ENCODE measurements at places on chromosomes 7 and 10.

- DNase-seq = no peak
Observed at GRCh38 chr10:77889277-77889903, 37.2 kb downstream of the DLG5 start.

GRCh38 chr10:132605390-132605789 lies 67.8 kb downstream of the INPP5A start:
- DNase-seq = no peak

- no peak for DNase-seq
Observed at GRCh38 chr10:93745408-93746065, 12.2 kb upstream of the LGI1 start.

GRCh38 chr7:128458956-128459355 lies 3.3 kb downstream of the HILPDA start:
- DNase-seq = peak; percentile 83

GRCh38 chr10:102994531-102995295 lies 76.6 kb downstream of the CNNM2 start:
- no peak for DNase-seq

DNA sequence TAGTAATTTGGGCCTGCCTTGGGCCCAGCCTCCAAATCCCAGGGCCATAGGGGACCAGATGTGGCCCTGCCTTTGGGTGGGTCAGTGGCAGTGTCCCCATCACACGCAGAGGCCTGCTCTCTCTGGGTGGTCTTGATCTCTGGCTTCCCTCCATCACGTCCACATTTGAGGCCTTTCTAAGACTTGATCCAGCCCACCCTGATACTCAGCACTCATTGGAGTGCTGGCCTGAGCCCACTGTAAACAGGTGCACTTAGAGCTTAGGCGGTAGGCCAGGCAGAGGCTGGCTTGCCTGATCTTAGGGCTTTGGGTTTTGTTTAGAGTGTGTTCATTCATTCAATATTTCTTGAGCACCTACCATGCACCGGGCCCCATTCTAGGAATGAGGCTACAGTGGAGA lies 52.6 kb downstream of the TBATA start:
- no peak for DNase-seq

DNA sequence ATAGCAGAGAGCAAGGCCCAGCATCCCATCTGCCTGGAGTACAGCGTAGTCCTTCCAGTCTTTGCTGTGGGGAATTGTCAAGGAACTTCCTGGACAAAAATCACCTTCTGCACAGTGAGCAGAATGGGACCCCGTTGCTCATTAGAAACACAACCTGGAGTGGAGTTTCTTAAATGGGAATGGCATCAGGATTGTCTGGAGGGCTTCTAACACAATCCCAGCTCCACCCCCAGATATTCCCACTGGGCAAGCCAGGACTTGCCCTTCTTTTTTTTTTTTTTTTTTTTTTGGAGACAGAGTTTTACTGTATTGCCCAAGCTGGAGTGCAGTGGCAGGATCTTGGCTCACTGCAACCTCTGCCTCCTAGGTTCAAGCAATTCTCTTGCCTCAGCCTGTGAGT lies 356.4 kb downstream of the GALNT17 start:
- DNase-seq = no peak

DNA sequence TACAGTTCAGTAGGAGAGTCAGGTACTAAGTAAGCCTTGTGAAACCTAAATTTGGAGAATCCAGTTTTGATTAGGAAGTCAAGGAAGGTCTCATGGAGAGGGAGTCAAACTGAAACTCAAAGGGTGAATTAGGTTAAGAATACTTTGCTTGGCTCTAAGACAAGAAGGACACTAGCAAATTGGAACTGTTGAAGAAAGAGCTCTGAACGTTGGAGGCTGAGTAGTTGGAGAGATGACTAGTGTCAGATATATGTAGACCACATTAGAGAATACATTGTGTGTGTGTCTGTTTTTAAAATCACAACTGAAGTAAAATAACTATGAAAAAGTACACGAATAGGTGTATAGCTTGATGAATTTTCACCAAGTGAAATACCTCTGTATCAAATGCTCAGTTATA lies 6.3 kb downstream of the VPS26A start:
- DNase-seq = no peak

- DNase-seq = peak; percentile 84
Observed at GRCh38 chr10:59907918-59908807, 1.8 kb upstream of the CCDC6 start.

DNA sequence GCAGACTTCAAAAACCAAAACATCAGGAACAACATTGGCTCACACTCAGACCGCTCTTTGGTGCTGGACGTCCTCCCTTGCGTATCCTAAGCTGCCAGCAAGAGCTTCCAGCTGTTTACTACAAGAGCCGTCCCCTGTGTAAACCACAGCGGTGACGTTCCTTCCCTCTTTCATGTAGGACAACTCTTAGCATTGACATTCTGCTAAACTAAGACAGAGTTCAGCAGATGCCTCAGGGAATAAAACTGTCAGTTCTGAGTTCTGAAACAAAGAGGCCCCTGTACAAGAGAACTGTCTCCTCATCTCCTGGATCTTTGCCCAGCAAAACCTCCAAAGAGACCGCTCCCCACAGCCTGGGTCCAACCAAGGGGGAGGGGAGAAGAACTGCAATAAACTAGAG lies 57.8 kb upstream of the OPALIN start:
- no peak for DNase-seq

GRCh38 chr7:133310232-133310862 lies 57.5 kb downstream of the EXOC4 start:
- DNase-seq = no peak

DNA sequence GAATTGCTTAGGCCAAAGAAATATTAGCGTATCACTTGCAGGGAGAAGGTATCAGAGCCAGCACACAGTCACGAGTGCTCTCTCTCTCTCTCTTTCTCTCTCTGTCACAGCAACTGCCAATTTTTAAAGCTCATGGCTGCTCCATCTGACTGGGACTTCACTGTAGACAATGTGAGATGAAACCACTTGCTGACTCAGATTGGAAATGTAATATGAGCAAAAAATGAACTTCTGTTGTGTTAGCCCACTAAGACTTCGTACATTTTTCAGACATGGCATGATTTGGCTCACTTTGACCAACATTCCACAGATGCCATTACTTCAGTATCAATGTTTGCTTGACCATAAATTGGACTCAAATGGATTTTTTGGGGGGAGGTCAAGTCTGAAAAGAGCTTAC lies 68.1 kb downstream of the DGKB start:
- DNase-seq = no peak

DNA sequence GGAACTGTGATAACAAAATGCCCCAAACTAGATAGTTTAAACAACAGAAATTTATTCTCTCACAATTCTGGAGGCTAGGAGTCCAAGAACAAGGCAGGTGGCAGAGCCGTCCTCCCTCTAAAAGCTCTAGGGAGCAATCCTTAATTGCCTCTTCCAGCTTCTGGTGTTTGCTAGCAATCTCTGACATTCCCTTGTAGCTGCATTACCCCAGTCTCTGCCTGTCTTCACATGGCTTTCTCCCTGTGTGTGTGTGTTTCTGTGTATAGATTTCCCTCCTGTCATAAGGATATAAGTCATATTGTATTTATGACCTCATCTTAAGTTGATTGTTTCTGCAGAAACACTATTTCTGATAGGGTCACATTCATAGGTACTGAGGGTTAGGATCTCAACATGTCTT lies 177.5 kb downstream of the WNT2 start:
- no peak for DNase-seq

DNA sequence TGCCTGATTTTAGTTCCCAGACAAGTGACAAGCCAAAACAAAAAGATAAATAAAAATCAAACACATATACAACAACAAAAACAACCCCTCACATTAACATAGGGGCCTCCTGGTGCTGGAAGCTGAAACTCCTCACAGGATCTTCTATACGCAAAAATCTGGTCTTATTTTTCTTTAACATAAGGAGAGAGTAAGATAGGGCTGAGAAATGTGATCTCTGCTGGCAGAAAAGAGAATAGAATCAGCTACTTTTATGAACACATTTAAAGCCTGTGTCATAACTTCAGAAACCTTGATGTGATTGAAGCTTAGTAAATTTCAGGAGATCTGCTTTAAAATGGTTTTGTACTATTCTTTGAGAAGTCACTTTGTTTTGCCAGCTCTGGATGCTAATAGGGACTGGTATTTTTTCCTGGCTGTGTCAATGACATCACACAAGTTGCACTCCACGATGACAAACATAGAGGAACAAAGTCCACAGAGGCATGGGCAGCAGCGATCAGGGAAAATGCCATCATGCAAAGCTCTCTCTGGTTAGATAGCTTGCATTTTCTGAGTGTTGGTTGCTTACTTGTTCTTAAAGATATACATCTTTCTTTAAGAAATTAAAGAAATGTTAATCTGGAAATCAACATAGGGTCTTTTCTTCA lies 176.6 kb upstream of the SP4 start:
- DNase-seq = no peak

DNA sequence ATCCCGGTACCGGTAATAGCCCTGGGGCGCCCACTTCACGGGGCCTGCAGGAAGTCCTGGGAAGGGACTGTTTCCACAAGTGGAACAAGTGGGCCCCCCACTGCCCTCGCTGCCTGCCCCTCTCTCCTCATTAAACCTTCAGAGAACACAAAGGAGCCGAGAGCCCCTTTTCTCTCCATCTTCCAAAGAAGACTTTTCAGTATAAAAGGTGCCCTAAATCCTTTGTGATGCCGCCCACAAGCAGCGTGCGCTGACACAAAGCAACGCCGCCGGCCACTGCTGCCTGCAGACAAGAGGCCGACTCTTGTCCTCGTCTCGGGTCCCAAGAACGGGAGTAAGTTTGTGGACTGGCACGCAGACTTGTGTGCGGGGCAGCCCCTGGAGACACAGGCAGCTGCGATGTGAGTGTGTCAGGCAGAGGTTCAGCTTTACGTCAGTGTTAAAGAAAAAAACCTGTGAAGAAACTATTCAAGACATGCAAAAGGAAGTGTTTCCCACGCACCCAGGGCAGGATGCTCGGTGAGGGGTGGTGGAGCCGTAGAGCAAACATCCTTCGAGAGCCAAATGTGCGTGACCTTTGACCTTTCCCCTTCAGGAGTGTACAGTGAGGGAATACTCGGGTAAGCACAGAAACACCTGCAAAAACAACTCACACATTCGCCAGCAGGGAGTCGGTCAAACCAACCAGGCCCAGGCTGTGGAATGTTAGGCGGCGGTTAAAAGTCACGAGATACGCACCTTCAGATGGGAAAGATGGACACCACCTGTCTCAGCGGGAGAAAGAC lies 118.2 kb downstream of the VIPR2 start:
- DNase-seq = no peak

- no peak for DNase-seq
Observed at GRCh38 chr7:20440472-20441105, 109.9 kb downstream of the ITGB8 start.

- DNase-seq = no peak
Observed at GRCh38 chr7:157124690-157125089, 14.0 kb upstream of the UBE3C start.

DNA sequence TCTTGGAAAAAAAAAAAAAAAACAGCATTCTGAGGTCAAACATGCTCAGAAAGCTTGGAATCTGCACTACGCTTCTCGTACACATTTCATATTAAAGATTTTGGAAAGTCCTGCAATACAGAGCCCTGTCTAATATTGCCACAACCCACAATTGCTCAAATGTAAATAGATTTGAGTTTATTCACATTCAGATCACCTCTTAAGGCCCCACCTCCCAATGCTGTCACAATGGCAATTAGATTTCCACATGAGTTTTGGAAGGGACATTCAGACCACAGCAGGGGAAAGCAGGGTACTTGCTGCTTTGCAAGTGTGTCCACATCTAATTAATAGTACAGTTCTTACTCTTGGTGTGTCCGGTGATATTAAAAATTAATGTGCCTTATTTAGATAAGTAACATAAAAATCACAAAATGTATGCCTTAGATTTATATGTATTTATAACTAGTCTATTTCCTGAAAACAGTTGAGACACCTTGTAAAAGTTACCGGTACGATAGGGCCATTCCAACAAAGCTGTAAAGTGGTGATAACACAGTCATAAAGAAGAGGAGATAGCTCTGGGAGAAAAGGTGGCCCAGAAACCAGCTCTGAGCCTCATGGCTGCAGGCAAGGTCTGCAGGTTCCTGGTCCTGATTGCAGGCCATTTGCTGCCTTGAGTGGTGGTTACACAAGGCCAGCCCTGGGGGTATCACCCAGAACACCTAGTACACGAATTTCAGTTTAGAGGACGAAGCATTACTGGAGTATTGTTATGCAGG lies 27.9 kb downstream of the EGFR start:
- DNase-seq = no peak

- no peak for DNase-seq
Observed at GRCh38 chr7:47937711-47938573, 10.3 kb downstream of the PKD1L1 start.

DNA sequence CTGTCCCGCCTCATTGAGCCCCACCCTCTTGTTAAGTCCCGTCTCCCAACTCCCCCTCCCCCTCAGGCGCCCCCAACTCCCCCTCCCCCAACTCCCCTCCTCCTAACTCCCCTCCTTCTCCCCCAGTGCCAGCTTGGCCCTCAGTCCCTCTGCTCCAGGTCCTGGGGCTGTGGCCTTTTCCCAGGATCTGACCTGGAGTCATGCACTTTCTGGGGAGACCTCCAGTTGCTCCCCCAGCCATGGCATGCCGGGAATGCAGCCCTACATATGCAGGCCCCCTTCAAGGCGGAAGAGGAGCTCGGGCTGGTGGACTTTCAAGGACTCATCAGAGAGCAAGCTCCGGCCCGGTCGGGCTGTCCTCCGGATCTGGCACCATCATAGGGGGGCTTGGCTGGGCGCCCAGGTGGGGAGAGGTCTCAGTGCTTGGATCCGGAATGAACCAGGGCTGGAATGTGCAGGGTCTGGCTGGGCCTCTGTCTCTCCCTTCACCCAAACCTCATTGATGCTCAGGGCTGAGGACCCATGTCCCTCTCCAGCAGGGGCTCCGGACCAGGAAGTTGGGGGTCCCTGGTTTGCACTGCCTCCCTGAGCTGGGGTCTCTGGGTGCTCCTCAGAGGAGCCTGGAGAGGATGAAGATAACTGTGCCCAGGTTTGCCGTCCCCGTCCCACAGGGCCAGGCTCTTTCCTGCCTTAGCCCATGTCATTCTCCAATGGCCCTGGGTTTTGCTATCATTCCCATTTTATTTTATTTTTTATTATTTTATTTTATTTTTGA lies 41.1 kb downstream of the TMEM270 start:
- no peak for DNase-seq

DNA sequence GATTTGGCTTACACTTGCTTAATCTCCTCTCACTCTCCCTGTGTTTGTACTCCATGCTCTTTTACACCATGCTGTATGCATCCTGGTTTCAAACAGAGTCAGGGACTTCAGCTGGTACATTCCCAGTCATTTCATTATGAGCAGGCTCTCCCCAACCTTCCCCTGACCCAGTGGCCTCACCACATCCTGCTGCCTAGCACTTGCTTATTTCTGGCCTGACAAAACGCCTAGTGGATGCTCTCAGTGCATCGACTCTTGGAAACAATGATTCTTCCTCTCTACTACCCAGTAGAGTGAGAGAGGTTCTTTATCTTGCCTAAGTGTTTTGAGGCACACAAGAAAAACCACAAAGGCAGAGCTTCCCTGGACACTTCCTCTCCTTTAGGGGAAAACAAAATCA lies 63.4 kb downstream of the CAV1 start:
- no peak for DNase-seq

DNA sequence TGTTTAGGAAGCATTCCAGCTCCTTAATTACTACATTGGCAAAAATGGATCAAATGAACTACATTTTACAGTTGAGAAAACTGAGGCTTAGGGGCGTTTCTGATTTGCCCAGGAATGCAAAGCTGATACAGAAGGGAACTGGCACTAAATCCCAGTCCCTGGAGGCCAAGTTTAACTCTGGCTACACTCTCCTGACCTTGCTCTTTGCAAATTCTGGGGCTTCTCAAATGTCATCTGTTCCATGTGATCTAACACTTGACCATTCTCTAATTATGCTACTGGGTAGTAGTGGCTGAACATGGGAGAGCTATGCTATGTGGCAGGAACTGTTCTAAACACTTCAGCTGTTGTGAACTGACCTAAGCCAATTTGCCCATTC lies 11.3 kb upstream of the HABP2 start:
- no peak for DNase-seq
